Activated gamma-delta T cell treated with anti-CD3 and anti-CD28 coated beads, Interleukin-2, amount 50 U/mL, for 16 hours (primary cell): ENCODE measurements at places on chromosomes 2 and 18.
A peak's percentile ranks its signal among the peaks of the same experiment; 100 is the strongest.

DNA sequence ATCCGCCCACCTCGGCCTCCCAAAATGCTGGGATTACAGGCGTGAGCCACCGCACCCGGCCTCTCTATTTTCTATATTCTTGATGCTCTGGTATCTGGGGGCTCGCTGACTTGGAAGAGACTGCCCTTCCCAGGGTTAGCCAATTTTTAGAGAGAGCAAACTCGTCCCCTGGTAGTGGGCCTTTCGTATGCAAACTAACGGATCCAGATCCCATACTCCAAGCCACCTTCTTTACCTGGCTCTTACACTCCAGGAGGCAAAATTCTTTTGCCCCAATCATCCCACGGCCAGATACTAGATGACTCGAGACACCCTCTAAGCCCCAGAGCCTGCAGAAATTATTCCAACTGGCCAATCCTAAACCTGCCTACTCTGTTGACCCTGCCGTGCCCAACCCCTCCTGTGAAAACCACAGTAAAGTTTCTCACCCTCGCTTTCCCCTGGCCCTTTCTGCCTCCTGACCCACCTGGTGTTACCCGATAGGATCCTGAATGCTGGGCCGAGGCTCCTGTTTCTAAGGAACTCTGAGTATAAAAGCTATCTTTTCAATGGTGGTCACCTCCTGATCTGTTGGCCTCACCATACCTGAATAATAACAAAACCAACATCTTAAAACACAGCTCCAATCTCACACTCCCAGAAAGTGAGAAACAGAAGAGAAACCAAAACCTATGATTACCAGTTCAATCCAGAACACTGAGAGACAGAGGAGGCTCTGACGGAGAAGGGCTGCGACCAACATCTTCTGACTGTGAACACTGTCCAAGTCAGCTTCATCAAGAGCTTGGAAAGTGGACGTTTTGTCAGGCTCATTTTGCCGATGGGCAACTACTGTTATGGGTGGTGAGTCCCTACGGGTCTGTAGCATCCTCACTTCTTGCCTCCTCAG, 57.6 kb upstream of the ZNF532 start:
- DNase-seq = no peak

GRCh38 chr2:11661891-11662435, 8.0 kb downstream of the NTSR2 start:
- DNase-seq = no peak

DNA sequence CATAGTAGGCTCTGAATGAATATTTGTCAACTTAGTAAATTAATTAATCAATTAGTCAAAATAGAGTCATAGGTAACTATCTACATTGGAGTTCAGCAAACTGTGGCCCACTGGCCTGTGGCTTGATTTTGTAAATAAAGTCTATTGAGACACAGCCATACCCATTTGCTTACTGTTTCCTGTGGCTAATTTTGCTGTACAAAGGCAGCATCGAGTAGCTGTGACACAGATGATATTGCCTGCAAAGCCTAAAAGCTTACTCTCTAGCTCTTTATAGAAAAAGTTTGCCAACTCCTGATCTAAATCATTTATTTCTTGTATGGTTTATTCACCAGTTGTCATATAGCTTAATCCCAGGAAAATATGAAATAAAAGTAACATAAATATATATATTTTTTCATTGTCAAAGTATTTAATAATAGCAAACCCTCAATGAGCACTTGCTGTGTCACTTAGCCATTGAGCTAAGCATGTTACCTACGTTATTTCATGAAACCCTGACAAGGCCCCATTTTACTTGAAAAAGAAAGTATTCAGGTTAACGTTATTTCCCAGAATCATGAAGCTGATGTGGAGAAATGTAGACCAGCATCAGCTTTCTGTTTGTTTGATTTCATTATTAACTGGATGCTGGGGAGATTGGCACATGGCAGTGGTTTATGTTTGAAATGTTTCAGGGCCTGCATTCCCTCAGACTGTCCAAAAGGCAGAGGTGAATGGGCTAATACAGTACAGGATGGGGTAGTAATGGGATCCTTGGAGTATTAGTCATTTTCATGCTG, 69.6 kb downstream of the ICOS start:
- no peak for DNase-seq

DNA sequence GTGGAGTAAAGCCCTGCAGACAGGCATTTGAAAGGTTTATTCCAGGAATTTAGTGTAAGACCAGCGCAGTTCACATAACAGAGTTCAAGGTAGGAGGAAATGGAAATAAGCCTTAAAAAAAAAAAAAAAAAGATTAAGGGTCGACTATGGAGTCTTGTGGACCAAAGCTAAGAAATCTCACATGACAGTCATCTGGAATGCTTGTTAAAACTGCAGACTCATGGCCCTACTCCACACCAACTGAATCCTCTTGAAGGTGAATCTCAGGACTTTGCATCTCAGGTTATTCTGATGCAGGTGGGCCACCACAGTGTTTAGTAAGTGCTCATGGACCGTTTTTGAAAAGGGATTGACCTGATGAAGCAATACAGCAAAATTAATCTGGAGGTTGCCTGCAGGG, 8.8 kb downstream of the TTLL4 start:
- DNase-seq = no peak

- DNase-seq = no peak
Measured at GRCh38 chr2:65960953-65961352, 474.0 kb upstream of the MEIS1 start.

- DNase-seq = no peak
Measured at GRCh38 chr18:13791181-13791580, 32.8 kb upstream of the MC5R start.

DNA sequence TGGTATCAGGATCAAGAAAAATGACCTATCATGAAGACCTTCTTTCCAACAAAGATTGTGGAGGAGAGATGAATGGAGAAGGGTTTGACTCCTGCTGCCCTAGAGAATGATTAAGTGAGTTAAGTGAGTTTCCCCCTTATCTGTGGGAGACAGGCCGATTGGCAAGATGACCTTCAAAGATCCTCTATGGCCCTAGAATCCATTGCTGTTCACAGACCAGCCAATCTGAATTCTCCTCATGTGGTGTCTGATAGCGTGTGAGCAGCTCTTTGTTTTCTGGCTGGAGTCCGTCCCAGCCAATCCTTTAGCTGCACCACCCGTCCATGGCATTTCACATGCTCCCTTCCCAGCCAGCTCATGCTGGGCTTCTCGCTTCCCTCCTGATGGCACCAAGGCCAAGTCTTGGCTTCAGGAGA, 79.4 kb downstream of the MARCHF4 start:
- no peak for DNase-seq

- DNase-seq = no peak
Measured at GRCh38 chr2:236167297-236168109, 683 bp downstream of the GBX2 start.

DNA sequence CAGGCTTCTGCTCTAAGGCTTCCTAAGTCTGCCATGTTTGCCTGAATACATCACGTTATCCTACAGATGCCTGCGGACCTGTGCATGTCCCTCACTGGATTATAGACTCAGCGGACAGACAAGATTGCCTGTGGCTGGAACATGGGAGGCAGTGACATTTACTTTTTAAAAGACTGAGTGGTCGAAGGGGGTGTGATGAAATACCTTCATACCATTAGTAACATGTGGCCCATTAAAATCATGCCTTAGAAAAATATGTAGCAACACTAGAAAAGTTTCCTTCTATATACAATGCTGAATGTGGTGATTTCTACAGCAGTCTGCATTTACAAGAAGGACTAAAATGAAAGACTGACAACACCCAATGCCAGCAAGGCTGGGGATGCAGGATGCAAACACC, 154.4 kb downstream of the ASB1 start:
- DNase-seq = no peak

DNA sequence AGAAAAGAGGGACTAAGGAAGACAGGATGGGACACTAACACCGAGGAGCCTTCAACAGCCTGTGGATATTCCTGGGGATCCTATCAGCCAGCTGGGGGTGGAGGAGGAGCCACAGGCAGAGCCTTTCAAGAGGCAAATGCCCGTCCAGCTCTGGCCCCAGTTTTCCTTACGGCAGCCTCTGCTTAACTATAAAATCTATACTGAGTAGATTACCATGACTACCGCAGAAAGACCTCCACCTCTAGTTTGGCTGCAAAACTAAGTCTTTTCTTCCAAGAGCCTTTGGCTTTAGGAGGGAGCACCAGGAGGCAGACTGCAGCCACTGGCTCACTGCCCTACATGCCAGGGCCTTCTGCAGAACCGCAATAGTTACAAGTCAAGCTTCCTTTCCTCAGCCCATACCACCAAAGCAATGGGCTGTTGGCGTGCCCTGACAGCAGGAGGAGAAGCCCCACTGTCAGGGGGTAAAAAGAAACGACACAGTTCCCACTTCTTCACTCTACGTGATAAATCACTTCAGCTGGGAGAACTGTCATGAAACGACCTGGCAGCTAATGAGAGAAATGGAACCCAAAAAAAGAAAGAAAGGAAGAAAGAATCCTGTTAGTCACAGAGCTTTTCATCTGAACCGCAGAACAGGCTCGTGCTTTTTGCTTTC, 25.1 kb upstream of the CREB1 start:
- no peak for DNase-seq

DNA sequence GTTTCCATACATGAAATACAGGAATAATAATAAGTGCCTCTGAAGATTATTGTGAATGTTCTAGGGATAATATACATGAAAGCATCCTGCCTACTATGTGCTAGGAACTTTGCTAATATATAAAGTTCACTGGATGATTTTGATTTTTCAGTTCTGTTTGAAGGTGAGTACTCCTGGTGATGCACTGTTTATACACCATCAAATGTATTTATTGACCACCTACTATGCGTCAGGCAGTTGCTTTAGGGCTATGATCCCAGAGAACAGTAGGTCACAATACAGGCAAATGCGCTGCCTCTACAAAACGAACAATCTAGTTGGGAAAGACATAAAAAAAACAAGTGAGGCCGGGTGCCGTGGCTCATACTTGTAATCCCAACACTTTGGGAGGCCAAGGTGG, 10.7 kb downstream of the TXNDC9 start:
- no peak for DNase-seq

- peak; percentile 71 for DNase-seq
Measured at GRCh38 chr2:218286570-218287459, 5.5 kb downstream of the TMBIM1 start.

DNA sequence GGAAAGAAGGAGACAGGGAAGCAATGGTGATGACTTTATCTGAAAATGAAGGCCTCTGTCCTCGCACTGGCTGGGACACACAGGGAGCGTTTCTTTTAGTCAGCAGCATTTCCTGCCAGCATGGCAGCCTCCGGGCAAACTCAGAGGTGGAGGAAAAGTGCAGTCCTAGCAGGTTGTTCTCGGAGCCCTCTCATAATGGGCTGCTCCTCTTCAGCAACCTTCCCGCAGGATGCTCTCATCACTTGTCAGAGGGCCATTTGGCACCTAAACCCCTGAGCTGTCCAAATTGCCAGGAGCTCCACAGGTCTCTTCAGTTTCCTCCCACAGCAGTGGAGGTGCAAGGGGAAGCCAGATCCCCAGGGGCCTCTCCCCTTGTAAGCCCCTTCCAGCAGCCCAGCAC, 6.2 kb downstream of the STK39 start:
- DNase-seq = no peak

DNA sequence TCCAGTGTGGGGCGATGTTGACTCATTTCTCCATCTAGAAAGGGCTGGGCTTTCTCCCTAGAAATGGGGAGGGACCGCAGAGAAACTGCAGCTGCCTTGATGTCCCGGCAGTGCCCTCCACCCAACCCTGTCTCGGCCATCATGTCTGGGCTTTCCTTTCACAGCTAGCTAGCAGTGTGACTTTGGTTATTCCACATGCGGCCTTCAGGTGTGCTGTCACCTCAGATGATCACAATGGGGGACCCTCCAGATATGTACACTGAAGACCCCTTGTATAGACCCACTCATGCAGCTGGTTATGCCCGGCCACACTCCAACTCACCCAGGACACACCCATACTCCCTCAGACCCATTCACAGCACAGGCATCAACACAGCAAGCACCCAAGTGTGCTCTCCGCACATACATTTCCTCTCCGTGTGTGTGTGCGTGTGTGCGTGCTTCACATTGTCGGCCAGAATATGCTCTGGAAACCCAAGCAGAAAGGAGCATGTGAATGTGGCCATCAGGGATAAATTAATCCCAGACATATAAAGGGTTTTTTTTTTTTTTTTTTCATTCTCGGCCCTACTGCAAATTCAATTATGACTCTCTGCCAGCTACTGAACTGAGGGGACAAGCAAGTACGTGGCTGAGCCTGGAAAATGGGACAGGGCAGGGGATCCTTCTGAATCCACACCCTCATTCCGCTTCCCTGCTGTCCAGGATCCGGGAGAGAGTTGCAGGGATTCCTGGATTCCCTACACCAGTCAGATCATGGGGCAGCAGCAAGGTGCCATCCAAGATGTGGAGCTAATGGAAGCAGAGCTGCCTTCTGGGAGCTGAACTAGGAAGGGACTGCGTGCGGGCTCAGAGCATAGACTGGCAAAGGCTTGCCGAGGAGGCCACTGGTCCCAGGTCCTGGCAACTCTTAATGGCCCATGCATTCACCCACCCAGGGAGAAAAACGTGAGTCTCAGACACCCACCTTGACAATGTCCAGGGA, 240.2 kb downstream of the DYSF start:
- no peak for DNase-seq

DNA sequence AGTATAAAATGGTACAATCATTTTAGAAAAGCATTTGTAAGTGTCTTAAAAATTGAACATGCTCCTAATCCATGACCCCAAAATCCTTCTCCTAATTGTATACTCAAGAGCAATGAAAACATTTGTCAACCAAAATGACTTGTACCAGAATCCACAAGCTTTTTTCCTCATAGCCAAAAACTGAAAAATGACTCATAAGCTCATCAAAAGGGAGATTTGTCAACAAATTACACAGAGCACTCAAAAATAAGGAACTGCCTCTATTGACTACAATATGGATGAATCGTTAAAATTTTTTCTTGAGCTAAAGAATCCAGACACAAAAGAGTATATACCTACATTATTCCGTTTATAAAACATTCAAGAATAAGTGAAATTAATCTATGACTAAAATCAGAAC, 544.8 kb downstream of the ARHGAP15 start:
- no peak for DNase-seq

GRCh38 chr2:78068808-78069207, 546.6 kb upstream of the LRRTM4 start:
- DNase-seq = no peak

DNA sequence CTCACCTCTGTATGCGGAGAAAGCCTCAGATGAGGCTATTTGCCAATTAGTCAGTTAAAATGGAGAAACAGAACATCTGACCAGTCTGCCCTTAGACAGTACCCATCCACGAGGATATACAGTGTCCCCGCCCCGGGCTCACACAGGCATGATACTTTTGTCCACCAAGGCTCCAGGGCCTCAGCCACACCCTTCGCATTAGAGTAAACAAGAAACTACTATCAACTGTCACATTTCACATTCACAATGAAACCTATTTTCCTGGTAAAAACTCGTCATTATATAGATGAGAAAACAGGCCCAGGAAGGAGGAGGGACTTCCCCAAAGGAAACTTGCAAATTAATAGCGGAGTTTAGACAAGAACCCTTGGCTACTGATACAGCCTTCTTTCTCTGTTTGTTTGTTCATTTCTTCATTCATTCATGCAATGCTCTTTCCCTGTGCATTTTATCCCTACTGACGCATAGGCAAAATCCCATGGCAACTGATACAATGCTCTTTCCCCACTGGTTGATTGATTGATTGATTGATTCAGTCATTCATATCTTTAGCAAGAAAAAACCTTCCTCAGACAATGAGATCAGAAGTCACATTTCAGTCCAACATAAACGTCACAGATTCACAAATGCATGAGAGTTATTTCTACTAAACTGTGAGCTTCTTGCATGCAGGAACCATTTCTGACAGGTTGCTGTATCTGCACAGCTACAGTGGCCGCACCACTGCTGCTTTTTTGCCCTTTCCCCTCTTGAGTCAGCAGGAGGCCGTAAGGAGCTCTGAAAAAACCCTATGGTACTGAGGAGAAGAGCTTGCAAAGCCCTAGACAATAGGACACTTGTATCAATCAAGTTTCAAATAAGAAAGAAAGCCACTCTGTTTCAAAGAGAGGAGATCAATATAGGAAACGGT, 777.1 kb downstream of the RNF144A start:
- no peak for DNase-seq
